AG09319 (cell line): ENCODE measurements at places on chromosomes 4 and X.

DNA sequence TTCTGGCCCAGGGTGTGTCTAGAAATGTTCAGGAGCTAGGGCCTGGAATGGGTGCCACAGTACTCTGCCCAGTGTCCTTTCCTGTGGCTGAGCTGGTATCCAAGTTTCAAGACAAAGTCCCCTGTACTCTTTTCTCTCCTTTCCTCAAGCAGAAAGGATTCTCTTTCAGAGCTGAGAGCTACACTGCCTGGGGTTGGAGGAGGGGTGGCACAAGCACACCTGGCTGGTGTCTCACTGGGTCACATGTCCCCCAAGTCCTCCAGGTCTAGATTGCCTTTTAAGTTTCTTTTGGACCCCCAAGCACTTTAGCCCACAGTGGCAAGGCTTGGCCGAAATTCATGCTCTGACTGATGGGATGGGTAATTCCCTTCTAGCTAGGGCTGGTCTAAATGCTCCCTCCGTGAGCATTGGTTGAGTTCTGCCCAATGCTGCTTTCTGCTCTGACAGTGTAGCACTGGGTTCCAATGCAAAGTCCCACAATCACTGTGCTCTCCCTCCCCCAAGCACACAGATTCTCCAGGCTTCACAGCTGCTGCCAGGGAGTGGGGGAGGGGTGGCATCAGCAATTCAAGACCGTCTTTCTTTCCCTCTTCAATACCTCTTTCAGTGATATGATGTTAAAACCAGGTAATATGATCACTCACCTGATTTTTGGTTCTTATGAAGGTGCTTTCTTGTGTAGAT lies 47.8 kb downstream of the BEX3 start:
- no peak for DNase-seq

- no peak for DNase-seq
Measured at GRCh38 chrX:2330487-2330886, 170.3 kb downstream of the DHRSX start.

GRCh38 chr4:76803522-76803921 lies 94.4 kb downstream of the SOWAHB start:
- peak; percentile 69 for DNase-seq

GRCh38 chr4:138291431-138291830 lies 49.3 kb upstream of the SLC7A11 start:
- peak; percentile 16 for DNase-seq

GRCh38 chr4:156493858-156494257 lies 477.7 kb downstream of the PDGFC start:
- DNase-seq: no peak

GRCh38 chr4:7201420-7202305 lies 9.3 kb downstream of the SORCS2 start:
- no peak for DNase-seq

- DNase-seq: no peak
Measured at GRCh38 chr4:121392426-121393086, 11.7 kb upstream of the QRFPR start.

- no peak for DNase-seq
Measured at GRCh38 chrX:100883654-100884053, 9.5 kb upstream of the NOX1 start.

- DNase-seq: no peak
Measured at GRCh38 chr4:123338715-123339114, 57.9 kb upstream of the SPRY1 start.

DNA sequence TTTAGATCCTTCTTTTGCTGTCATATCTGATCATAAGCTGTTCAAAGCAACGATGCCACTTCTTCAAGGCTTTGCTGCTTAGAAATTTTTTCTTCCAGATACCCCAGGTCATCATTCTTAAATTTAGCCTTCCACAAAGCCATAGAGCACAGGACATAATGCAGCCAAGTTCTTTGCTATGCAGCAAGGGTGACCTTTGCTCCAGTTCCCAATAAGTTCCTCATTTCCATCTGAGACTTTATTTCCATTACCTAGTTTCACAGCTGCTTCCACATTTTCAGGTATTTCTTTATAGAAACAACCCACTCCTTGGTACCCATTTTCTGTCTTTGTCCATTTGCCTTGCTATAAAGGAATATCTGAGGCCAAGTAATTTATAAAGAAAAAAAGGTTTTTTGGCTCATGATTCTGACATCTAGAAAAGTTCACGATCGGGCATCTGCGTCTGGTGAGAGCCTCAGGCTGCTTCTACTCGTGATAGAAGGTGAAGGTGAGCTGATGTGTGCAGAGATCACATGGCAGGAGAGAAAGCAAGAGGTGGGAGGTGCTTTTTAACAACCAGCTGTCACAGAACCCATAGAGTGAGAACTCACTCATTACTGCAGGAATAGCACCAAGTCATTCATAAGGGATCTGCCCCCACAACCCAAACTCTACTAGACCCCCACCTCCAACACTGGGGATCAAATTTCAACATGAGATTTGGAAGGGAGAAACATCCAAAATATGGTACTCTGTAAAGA lies 11.8 kb upstream of the TASL start:
- no peak for DNase-seq

GRCh38 chr4:107997794-107998193 lies 8.1 kb downstream of the HADH start:
- DNase-seq: no peak

- no peak for DNase-seq
Measured at GRCh38 chrX:145881175-145881995, 63.8 kb downstream of the SLITRK2 start.

- no peak for DNase-seq
Measured at GRCh38 chr4:54386042-54386669, 157.1 kb downstream of the PDGFRA start.

DNA sequence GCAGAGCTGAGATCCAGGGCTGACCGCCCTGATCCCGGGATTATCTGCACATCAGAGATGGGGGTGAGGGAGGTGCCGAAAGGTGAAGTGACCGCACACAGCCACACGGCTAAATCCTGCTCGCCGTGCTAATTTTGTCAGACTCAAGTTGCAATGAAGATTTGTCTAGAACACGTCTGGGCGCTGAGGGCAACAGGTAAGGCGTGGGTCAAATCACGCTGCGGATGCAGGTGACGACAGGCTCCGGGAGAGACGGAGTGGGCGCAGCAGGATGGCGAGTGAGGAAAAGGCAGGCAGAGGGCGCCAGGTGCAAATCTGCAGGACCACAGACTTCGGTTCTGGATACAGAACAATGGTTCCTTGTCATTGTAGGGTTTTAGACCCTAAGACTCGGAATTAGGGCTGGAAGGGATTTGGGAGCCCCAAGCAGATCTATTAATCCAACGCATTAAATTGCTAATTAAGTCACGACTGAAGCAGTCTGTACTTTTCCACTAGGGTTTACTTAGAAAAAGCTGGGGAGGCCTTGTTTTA lies 1.9 kb upstream of the TBC1D14 start:
- no peak for DNase-seq

DNA sequence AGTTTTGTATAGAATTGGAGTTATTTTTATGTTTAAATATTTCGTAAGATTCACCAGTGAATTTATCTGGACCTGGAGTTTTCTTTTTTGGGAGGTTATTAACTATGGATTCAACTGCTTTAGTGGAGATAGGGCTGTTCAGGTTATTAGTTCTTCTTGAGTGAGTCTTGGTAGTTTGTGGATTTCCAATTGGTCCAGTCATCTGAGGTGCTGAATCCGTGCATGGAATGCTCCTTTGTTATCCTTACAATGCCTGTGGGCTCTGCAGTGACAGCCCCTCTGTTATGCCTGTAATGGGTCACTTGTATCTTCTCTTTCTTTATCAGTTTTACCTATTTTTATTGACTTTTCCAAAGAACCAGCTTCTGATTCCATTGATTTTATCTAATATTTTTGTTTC lies 15.4 kb upstream of the NKX1-1 start:
- no peak for DNase-seq

DNA sequence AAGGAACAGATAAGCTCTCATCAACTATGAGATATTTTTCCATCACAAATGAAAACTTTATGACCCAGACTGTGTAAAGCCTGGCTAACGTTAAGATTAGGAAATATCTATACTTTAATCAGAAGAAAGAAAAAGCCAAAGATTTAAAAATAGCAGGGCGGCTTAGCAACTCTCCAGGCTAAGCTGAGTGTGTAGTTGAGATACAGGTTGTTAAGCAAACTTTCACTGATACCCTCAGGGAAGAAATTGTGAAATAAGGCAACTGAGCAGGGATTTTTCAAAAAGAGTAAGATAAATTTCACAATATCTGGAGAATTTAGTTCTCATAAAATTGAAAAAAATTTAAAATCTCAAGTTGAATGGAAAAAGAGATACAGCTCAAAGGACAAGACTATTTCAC lies 382.0 kb downstream of the RAPGEF2 start:
- no peak for DNase-seq

DNA sequence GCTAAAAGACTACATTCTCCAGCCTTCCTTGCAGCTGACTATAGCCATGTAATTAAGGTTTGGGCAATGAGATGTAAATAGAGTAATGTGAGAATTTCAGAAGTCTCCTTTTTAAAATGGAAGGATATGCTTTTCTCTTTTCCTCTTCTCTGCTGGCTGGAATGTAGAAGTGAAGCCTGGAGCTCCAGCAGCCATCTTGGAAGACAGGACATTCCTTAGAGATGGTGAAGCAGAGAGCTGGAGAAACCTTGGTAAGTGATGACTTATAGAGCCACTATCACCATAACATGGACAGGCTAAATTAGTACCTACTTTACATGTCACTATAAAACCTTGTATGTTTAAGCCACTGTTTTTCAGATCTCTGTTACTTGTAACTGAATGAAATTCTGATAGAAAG lies 48.0 kb downstream of the RASL11B start:
- DNase-seq: no peak

DNA sequence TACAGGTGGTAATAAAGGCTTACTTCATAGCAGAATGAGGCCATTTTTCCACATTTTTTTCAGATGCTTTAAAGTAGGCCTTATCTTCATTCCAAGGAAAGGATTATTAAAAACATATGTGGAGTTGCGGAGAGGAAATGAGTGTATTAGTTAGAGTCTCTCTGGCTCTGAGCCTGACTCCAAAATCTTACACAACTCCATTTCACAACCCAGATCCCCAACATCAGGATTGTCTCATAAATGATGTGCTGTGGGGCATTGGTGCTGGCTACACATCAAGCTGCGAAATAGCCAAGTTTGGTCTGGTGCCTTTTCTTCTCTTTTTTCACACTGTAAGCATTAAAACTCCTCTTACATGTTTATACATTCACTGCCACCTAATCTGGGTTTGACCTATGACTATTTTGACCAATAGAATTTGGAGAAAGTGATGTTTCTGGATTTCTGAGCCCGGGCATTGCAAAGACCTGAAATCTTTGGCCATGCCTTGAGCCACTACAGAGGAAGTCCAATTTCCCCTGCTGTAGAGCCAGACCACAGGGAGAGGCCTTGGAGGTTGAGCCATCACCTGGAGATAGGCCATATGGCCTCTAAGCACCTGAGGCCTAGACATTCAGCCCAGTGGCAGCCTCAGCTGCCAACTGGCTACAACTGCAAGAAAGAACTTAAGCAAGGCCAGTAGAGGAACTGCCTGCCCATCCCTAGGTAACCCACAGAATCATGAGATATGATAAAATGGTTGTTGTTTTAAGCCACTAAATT lies 16.7 kb upstream of the SOD3 start:
- DNase-seq: peak; percentile 95

GRCh38 chr4:37988670-37989069 lies 28.5 kb downstream of the PTTG2 start:
- DNase-seq: no peak

DNA sequence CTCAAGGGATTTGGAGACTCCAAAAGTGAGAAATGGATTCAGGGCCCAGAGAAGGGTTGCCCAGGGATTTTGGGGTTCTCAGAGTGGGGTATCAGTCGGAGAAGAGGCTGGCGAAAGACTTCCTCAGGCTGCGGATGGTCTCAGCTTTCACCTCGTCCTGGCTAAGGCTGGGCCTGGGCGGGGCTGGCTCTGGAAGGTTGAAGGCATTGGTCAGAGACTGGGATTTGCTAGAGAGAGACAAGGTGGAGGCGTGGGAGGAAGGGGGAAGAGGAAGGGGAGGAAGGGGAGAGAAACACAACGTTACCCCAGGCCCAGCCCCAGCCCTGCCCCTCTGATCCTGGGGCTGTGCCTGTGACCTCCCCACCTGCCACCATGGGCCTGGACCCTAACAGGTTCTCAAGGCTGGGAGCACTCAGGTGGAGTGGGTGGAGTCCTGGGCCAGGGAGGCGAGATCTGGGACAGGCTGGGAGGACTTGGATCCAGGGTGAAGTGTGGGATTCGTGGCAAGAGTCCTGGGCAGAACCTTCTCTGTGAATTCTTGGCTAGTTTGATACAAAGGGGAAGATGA lies 9.4 kb upstream of the TIMP1 start:
- DNase-seq: no peak

DNA sequence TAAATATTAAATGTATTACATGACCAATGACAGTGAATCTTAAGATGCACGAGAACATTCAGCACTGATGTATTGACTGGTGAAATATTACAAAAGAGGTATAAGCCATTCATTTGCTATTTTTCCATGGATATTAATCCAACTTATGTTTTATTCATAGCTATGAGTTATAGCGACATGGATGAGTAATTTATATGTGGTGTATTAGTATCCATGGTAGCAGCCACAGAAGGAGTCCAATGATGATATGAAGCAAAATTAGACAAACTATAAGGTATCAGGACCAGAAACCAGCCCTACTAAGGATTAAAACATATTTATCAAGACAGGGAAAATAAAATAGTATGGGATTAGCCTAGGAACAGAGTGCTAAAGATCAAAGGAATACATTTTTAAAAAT lies 50.7 kb downstream of the THAP9 start:
- no peak for DNase-seq

- no peak for DNase-seq
Measured at GRCh38 chr4:185567381-185568376, 32.4 kb upstream of the PDLIM3 start.

- no peak for DNase-seq
Measured at GRCh38 chr4:57504139-57504538, 394.0 kb upstream of the IGFBP7 start.

DNA sequence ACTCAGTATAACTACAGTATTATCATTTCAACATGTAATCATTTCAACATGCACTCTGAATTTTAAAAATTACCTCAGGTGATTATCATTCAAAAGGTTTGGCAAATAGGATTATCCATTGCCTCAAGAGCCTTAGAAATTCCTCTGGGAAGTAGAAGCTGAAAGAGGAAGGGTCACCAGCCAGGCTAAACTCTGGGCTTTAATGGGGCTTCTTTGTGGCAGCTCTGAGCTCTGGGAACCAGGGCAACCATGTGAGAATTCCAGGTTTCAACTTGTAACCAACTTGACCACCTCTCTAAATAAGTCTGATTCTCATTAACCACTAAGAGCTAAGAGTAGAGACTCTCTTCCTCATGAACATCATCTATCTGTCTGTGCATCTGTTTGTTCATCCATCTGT lies 117.2 kb upstream of the MED14 start:
- no peak for DNase-seq

DNA sequence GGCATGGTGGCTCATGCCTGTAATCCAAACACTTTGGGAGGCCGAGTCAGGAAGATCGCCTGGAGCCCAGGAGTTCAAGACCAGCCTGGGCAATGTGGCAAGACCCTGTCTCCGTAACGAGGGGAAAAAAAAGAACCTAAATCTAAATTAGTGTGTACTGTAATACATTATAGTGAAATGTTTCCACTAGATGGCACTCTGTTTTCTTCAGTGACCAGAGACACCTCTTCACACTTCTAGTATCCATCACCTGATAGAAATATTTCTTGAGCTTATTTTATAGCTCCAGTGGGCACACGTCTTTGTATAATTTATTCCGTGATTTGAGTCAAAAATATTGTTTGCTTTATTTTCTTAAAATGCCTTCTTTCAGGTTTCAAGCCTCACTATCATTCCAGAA lies 600.9 kb upstream of the DIPK2B start:
- DNase-seq: no peak
